ENCODE measurements at places on chromosomes 11 and 22. TPM values are rescaled to one million over a fixed set of nuclear protein-coding genes. Genes with fewer than 3 reads are reported as not detected.

- DNase-seq = no peak
Observed at GRCh38 chr11:6437993-6438392, 2.8 kb downstream of the HPX start.

GRCh38 chr11:127862406-127862805 lies 725.0 kb downstream of the ETS1 start:
- no peak for DNase-seq

DNA sequence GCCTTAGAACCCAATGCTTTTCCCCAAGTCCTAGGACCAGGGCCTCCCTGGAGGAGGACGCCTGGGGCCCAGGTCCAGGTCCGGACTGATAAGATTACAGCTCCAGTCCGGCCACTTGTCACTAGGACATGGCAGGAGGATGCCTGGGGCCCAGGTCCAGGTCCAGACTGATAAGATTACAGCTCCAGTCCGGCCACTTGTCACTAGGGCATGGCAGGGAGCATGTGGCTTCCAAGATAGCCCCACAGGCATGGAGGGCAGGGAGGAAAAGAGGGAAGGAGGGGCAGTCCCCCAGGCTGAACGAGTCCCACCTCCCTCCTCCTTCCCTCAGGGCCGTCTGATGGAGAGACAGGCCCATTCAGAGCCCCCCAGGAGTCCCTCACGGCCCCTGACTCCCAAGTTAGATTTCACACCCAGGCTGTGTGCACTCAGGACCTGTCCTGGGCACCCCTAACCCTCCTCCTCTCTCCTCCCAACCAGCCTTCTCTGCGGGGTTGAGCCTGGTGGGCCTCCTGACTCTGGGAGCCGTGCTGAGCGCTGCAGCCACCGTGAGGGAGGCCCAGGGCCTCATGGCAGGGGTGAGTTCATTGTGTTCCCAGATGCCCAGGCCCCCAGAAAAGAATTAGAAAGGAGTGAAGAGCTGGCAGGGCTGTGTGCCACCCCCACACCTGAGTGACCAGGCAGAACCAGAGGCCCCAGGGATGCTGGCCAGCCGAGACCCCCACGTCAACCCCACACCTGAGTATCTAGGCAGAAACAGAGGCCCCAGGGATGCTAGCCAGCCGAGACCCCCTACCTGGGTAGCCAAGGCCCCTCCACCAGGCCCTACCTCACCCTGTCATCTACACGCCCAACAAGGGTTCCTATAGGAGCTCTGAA lies 2.1 kb downstream of the TSPAN32 start:
- no peak for DNase-seq

DNA sequence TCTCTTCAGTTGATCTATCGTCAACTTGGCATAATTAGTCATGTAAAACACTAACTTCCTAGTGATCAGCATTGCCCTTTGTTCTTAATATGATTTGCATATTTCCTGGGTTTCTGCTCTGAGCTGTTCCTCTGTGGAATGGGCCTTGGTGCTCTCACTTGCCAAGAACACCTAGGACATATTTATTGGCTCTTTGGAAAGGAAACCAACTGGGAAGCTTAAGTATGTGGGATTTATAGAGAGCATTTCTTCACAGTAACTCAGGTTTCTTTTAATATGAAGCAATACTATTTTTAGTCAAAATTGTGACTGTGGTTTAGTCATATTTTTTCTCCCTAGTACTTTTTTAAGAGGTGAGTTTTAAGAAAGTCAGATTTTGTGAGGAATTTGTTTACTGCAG lies 28.8 kb downstream of the FAT3 start:
- DNase-seq = no peak

DNA sequence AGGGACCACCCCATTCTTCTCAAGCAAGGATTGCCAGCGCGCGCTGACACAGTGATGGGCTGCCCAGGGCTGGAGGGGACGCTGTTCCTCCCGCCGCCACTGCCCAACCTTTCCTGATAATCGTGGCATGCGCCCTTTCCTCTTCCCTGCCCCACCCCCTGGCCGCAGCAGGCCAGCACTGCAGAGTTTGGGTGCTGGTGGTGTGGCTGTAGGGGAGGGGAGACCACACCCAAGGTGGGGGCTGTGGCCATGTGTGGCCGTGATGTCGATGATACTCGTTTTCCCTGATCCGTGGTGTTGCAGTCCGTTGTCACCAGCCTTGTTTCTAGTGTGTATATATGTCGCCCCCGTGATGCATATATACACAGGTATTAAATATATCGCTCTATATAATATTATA lies 22.8 kb upstream of the TEF start:
- no peak for DNase-seq

- DNase-seq = no peak
Observed at GRCh38 chr11:859394-860131, 16.9 kb downstream of the TSPAN4 start.

GRCh38 chr11:41784513-41785335 lies 325.3 kb upstream of the LRRC4C start:
- DNase-seq = no peak

DNA sequence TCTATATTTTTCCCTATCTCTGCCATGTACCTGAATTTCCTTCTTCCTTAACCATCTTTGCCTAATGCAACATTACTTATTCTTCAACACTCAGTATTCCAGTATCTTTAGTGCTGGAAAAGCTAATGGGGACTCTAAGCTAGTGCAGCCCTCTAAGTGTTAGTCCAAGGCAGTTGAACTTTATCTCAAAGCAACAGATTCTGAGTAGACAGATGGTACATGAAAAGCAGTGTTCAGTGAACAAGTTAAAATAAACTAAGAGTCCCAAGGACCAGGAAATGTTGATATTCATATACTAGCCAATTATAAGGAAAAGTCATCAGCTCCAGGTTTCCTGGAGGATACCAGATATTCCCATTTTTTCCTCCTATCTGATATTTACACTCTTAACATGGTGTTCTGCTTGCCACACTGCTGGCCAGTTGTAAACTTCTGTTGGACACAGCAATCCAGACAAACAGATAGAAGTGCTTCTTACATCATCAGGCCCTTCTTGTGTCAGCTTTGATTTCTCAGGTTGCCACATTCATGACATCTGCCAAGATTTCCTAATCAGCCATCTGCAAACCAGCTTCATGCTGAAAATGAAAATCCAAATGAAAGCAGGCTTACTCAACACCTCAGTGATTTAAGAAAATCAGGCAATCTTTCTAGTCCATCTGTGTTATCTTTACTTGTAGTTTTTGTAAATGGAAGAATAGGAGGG lies 255.9 kb upstream of the POU2AF2 start:
- DNase-seq = no peak

GRCh38 chr22:44311855-44312170 lies 938 bp downstream of the SHISAL1 start:
- DNase-seq = no peak

DNA sequence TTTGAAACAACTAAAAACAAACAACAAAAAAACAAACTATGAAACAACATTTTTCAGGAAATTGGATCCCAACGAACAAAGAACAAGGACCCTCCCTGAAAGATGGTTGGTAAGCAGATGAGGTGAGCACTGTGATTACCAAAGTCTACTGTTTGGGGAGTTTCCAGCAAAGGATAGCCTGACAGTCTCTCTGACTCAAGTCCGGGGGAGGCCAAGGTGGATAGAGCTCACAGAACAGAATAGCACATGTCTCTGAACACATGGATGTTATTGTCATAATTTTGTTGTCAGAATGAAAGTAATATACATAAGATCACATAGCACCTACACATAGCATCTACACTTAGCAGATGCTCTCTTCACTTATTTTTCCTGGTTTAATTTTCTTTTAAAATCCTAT lies 501.3 kb upstream of the TENM4 start:
- DNase-seq = no peak

- DNase-seq = no peak
Observed at GRCh38 chr22:45884201-45885062, 92.5 kb downstream of the WNT7B start.

GRCh38 chr11:76382209-76382608 lies 1.1 kb downstream of the GVQW3 start:
- no peak for DNase-seq

DNA sequence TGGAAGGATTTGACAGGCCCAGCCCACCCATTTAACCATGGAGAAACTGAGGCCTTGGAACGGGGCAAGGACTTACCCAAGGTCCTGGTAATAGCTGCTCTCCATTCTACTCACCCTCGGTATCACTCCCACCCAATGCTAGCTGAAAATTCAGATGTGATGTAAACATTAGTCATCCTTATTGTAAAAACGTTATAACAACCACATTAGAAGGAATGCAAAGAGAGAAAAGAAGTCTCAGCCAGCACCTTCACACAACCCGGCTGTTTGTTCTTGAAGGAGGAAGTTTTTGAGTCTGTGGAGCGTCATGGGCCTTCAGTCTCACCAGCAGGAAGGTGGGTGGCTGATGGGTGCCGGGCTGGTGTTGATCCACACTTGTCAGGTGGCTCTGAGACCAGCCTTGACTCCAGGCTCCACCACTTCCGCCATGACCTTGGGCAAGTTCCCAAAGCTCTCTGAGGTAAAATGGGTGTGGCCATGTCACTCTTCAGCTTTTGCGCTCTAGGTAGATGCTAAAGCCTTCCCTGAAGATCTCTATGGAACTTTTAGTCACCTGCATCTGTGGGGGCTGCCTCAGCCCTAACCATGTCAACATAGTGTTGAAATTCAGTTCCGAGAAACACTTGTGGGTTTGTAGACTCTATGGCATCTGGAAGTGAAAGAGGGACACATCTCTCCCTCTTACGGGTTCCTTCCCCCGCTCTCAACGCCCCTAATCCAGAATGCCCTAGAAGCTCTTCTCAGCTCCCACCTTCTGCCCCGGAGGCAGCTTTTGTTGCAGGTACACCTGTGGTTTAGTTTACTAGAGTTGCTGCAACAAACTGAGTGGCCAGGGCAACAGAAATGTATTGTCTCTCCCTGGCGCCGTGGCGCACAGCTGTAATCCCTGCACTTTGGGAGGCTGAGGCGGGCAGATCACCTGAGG lies 14.8 kb downstream of the CD6 start:
- no peak for DNase-seq

GRCh38 chr22:41842996-41843970 lies 10.4 kb downstream of the SREBF2 start:
- no peak for DNase-seq

DNA sequence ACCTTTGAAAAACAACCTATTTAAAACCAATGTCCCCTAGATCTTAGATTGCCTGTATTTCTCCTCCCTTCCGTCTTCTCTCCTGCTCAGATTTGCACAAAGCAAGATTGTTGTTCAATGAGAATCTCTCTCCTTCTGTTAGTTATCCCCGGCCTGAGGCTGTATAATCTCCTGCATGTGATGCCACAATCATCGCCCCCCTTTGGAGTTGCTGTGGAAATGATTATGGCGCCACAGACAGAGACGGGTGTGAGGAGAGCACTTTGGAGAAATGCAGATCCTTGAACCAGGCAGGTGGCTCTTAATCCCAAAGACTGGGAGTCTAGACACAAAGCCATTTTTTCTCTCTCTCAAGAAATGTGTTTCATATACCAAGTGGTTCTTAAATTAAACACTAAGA lies 941.3 kb downstream of the OPCML start:
- DNase-seq = no peak

- DNase-seq = no peak
Observed at GRCh38 chr22:37479196-37479595, 7.0 kb downstream of the MFNG start.

DNA sequence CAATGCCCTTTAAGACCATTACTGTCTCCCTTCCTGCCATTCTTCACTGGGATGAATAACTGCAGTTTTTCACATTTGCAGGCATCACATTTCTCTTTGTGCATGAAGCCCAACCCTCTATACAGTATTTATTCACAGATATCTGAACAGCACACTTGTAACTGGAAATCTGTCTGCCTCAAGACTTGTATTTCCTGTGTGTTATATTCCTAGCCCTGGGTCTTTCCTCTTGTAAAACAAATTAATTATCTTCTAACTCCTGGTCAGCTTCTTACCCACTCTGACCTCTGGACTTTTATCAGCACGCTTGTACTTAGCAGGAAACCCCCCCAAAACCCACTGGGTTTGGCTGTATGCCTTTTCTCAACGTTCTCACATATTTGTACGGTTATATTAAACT lies 2.0 kb downstream of the CSRP3 start:
- no peak for DNase-seq

DNA sequence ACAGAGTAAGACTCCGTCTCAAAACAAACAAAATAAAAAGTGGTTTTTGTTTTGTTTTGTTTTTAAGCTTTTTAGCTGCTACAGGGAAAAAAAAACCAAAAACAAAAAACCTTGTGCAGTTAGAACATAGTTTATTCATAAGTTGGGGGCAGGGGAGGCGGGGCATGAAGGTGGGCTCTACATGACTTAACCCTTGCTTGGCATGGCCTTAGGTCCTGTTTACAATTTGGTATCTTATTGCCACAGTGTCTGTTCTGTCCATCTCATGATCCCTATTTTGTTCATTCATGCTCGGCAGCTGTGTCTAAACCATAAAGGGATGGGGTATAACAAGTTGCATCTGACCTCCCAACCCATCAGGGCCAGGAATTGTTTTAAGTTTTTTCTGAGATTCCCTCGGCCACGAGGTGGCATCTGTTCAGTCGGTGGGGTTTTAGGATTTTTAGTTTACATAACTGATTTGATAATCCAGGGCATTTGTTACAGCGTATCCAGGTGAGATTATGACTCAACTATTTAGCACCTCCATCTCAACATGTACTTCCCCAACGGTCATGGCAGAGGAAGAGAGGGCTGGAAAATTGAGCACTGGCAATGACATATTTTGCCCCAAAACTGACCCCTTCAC lies 6.9 kb downstream of the AP5B1 start:
- DNase-seq = no peak

- no peak for DNase-seq
Observed at GRCh38 chr11:18704698-18705097, 6.1 kb downstream of the TMEM86A start.

DNA sequence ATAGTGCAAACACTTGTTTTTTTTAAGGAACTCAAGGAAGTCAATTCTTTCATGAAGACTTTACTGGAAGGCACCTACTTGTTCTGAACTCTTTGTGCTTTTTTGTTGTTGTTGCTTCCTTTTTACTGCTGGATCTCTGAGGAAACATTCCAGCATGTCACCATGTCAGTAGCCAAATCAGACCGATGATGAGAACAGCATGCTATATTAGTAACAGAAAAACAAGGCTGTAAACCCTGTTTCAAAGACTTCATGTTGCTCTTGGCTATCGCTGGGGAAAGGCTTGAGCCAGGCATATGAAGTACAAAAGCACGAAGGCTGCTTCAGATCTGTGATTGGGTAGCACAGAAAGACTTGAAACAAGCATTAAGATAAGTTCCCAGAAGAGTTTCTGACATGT lies 125.6 kb upstream of the SLC5A12 start:
- DNase-seq = no peak

- no peak for DNase-seq
Observed at GRCh38 chr11:69234740-69235710, 58.9 kb upstream of the MYEOV start.

The TRIM29 gene
- total RNA-seq = 0.33 TPM

The TRIM22 gene
- total RNA-seq = 0.89 TPM

The ZNF202 gene
- 30.1 TPM for total RNA-seq

The PACSIN3 gene
- total RNA-seq = 59.6 TPM

The LRRC74B gene
- total RNA-seq = 0.40 TPM

The OR52N4 gene
- not detected for total RNA-seq

The ACR gene
- total RNA-seq = 0.62 TPM

The SLC22A12 gene
- not detected for total RNA-seq

The UPB1 gene
- 0.75 TPM for total RNA-seq

The DRG1 gene
- 69.0 TPM for total RNA-seq

The MAP6 gene
- 6.0 TPM for total RNA-seq

The PTGDR2 gene
- total RNA-seq = 2.0 TPM

The TEAD1 gene
- 95.8 TPM for total RNA-seq

The SNX32 gene
- 4.6 TPM for total RNA-seq
